Coronary artery (tissue), 2 donors: ENCODE measurements at places on chromosomes 5 and 9.

DNA sequence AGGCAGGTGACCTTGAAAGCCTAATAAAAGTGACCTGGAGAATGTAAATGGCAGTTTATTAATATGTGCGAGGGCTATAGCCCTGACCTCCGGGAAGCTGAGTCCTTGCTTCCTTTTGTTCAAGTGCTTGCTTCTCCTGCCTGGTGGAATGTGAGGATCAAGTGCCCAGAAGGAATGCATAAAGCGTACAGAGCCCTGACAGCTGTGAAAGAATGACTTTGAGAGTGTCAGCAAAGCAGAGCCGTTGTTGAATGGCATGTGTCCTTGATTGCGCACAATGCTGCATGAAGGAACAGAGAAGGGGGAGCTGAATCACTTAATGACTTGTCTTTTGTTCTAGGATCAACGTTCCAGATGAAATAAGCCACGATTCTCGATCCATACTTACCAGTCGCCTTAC, 133.0 kb downstream of the SLF1 start:
- no peak for DNase-seq

DNA sequence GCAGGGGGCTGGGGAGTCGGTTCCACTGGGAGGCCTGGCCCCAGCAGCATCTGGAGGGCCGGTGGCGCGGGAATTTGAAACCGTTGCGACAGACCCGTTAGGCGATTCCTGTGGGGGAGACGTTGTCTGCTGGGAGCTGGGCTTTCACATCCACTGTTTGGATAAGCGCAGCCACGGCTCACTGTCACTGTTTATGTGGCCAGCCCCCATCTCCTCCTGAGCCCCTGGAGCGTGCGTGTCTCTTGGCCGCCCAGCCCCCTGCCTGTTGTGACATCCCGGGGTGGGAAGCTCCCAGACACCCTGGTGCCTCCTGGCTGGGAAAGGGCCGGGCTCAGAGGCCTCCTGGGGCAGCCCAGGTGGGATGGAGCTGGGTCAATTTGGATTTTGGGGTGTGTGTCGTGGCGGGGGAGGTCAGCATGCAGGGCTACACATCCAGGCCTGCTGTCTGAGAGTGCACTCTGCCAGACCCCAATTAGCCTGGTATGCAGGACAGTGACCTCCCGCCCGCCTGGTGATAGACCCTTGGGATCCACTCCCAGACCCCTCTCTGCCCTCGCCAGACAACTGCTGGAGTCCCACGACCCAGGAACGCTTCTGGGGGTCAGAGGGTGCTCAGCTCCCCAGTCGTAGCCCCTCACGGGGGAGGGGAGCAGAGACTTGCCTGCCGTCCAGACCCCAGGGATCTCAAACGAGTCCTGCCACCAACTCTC, 62.0 kb upstream of the RNU6ATAC start:
- DNase-seq: no peak

- DNase-seq: no peak
These were observed 127.1 kb upstream of the GLRA1 start for GRCh38 chr5:152051499-152052454.

- no peak for DNase-seq
These were observed 87.7 kb downstream of the ENTREP1 start for GRCh38 chr9:69412741-69413150.

- DNase-seq: no peak
These were observed 20.5 kb downstream of the ERAP2 start for GRCh38 chr5:96896806-96897205.

- no peak for DNase-seq
These were observed 1018.9 kb upstream of the ARRDC3 start for GRCh38 chr5:92402045-92402444.

GRCh38 chr9:80867731-80868130, 821.6 kb downstream of the TLE1 start:
- no peak for DNase-seq

DNA sequence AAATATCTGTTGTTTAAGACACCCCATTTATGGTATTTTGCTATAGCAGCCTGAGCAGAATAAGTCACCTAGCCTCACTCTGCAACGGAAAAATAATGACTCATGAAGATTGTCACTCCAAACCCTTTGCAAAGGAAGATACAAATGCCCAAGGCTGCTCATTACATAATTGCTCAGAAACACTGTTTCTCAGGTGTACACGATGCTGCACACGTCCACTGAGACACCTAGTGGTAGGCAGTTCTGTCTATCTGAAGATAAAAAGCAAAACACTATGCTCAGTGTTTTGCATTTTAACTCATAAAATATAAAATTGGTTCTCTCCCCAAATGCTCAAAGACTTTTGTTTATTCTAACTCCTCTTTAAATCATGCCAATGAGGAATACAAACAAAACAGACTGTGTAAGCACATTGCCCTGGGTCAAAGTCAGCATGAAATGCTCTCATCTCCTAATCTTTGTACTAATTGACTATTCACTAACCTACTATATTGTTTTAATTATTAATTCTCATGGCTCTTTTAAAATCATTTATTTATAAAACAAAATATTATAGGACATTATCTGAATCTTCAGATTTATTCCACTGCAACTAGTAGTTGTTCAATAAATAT, 7.7 kb upstream of the TSLP start:
- no peak for DNase-seq

GRCh38 chr5:57492632-57493031, 10.0 kb upstream of the ACTBL2 start:
- DNase-seq: no peak

GRCh38 chr9:133990366-133991213, 1.5 kb downstream of the VAV2 start:
- DNase-seq: peak; percentile 85

DNA sequence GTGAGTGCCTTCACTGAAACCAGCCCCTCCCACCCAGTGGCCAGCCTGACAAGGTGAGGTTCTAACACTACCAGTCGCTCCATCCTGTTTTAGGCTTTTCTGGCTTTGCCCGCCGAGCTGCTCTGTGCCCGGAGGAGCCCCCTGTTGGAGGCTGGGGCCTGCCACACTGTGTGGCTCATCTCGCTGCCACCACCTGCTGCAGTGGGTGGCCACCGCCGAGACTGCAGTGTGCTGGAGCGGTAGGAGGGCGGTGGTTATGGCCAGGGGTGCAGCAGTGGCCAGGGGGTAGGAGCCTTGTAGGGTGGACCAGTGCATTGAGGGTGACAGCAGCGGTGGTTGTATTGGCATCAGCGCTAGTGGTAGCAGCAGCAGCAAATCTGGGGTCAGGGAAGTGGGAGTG, 74.7 kb upstream of the PCAT7 start:
- no peak for DNase-seq

DNA sequence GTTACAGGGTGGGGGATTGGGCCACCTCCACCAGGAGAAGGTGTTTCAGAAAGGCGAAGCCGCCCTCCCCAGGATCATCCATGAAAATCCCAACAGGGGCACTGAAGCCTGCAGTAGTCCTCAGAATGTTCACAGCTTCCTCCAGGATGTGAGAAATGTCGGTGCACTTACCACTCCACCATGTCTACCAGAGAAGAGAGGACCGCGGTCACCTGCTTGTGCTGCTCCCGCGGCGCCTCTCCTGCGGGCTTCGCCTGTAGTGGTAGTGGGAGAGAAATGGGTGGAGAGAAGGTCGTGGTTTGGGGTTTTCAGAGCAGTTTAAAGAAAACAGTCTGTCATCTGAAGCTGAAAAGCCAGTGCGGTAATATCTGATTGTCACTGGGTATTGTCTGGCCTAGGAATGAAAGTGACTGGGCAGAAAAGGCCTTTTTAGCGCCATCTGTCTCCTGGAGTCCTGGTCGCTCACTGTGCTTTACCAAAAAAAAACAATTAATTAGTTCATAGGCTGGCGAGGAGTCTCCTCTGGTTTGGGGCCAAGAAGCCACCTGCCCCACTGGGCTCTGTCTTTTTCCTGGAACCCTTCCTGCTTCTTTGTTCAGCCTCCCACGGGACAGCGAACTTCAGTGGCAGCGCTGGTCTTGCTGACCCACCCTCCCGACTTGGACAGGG, 23.0 kb upstream of the PPP1R26 start:
- no peak for DNase-seq

- no peak for DNase-seq
These were observed 571.8 kb upstream of the CDH18 start for GRCh38 chr5:20559845-20560244.

DNA sequence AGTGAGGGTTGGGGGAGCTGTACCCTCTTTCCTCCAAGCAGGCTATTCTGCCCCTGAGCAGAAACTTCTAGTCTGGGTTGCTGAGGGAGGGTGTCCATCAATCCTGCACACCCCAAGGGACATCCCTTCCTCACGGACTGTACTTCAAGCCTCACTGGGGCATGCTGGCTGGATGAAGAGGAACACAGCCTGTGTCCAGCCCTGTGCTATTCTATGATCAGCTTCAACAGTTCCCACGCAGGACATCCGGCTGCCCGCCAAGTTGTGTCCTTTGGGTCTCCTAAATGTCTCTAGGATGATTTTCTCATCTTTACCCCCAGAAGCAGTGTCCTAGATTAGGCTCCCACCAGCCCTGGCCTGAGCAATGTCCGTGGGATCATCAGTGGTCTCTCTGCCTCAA, 68.1 kb downstream of the CRB2 start:
- DNase-seq: peak; percentile 41

GRCh38 chr5:17794815-17795214, 160.6 kb downstream of the TAF11L14 start:
- DNase-seq: no peak

GRCh38 chr5:159518371-159518770, 188.1 kb upstream of the IL12B start:
- no peak for DNase-seq

DNA sequence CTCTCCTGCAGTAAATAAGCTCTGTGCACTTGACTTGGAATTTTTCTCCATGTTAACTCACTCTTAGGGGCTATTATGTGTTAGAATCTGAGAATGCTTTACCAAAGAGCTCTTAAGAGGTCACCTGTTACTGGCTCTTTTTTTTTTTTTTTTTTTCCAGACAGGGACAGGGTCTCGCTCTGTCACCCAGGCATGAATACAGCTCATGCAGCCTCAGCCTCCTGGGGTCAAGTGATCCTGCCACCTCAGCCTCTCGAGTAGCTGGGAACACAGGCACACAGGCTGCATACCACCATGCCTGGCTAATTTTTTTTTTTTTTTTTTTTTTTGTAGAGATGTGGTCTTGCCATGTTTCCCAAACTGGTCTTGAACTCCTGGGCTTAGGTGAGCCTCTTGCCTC, 22.1 kb downstream of the HMGXB3 start:
- DNase-seq: no peak

- no peak for DNase-seq
These were observed 351.9 kb downstream of the GLIS3 start for GRCh38 chr9:3947859-3948438.

DNA sequence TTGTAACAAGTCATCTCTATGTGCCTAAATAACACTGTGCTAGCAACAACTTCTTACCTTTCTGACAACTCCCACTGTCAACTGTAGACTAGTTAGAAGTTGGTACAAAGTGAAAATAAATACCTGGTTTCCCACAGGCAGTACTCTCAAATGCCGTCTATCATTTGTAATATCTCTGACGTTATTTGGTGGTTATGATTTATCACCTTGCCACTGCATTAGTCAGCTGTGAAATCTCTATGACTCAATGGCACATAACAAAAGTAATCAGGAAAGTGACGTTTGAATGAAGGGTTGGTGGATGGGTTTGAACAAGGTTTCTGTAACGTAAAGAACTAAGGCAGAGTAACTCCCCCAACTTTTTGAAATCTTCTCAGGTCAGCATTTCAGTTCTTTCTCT, 592.3 kb downstream of the MAT2B start:
- no peak for DNase-seq

GRCh38 chr9:131264231-131264630, 12.1 kb downstream of the FAM78A start:
- DNase-seq: no peak

DNA sequence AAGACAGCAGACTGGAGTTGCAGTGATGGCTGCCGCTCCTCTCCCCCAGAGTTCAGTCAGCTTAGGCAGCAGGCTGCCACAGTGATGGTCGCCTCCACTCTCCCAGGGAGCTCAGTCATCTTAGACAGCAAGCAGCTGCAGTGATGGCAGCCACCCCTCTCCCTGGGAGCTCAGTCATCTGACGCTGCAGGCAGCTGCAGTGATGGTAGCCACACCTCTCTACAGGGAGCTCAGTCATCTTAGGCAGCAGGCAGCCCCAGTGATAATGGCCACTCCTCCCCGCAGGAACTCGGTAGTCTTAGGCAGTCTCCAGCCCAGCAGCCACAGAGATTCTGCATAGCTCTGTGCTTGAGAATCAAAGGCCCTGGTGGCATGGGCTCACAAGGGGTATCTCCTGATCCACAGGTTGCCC, 582.7 kb downstream of the DTWD2 start:
- DNase-seq: no peak

- DNase-seq: no peak
These were observed 468.5 kb downstream of the NFIB start for GRCh38 chr9:13845460-13845859.

DNA sequence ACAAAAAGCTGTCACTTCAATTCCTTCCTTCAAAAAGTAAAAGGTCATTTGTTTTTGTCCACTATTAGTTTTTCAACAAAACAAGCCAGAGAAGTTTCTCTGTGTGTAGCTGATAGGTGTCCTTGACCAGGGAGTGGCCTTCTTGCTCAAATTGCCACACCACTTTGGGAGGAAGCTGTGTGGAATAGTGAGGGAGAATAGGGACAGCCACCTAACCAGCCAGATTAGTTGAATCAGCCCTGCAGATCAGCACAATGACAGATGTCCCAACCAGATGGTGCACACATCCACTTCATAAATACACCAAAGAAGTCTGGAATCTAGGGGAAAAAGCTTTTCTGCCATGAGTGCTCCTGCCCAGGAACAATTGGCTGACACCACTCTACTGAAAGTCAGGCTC, 37.2 kb downstream of the NREP start:
- no peak for DNase-seq

- DNase-seq: no peak
These were observed 20.6 kb downstream of the NOTCH1 start for GRCh38 chr9:136525207-136525606.

DNA sequence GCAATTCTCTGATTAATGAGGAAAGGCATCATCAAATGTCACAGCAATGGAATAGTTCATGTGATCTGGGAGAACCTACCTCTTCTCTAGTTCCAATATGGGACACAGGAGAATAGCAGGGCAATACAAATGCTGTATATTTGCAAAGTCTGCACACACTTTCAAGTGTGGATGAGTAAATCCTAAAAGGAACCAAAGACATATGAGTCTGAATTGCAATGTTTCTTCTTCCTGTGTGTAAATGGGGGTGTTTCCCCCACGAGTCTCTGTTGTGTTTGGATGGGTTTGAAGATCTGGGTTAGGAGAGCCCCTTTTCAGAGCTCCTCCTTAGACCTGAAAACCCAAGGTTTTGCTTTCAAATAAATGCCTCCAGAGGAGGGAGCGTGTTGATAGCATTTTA, 26.9 kb downstream of the SLC46A2 start:
- DNase-seq: no peak

DNA sequence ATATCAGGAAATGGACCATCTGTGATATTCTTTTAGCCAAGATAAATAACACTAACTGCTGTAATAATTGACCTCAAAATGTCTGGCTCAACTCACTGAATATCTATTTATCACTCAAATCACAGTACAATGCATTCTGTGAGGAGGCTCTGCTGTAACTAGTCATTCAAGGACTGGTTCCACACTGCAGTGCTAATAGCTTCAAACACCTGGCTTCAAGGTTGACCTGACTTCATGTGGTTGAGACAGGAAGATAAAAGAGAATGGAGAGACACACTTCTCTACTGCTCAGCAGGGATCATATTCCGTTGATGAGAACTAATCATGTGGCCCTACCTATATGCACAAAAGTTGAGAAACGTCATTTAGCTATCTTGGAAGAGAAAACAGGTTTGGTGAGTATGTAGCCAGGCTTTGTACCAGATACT, 3.4 kb upstream of the RHOBTB3 start:
- DNase-seq: no peak

- no peak for DNase-seq
These were observed 198.8 kb downstream of the PRELID2 start for GRCh38 chr5:145636371-145636770.
